Activated naive CD8-positive, alpha-beta T cell treated with anti-CD3 and anti-CD28 coated beads for 36 hours (primary cell): ENCODE measurements at places on chromosomes 5 and 9. TPM values are rescaled to one million over a fixed set of nuclear protein-coding genes. Genes with fewer than 3 reads are reported as not detected.

The POU5F2 gene
- 0.22 TPM for total RNA-seq

DNA sequence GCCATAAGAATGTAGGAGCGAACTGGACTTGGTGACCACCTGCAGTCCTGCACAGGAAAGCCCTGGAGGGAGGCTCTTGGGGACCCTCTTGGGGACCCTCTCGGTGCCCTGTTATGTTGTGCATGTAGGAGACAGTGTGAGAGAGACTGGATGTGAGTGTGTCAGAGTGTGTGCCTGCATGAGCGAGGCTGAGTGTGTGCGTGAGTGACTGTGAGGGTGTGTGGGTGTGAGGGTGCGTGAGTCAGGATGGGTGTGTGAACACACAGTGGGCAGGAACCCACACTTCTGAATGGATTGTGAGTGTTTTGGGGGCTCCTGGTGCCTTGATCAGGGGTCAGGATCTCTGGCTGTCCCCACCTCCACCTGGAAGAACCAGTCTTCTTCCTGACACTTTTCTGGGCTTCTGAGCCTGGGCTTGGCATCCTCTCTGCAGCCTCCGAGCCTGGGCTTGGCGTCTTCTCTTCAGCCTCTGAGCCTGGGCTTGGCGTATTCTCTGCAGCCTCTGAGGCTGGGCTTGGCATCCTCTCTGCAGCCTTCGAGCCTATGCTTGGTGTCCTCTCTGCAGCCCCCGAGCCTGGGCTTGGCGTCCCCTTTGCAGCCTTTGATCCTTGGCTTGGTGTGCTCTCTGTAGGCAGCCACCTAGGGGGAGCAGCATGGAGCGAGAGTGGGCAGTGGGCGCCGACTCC lies 25.6 kb upstream of the ANKRD33B start:
- DNase-seq, result no peak

DNA sequence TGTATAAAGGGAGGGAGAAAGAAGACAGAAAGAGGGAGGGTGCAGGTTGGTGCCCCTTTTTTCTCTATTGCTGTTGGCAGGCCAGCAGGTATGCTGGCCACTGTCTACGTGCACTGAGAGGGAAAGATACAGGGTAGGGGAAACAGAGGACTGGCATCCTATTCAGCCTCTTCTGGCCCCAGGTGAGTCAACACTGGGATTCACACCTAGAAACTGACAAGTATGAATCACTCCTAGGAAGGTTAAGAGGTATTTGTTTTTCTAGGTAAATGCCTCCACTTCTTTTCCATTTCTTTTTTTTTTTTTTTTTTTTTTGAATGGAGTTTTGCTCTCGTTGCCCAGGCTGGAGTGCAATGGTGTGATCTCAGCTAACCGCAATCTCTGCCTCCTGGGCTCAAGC lies 2.8 kb upstream of the UBAP1 start:
- DNase-seq, result no peak

The GADD45G gene
- 1.8 TPM for total RNA-seq

- DNase-seq, result no peak
Measured at GRCh38 chr9:113879318-113879717, 3.2 kb downstream of the ZNF618 start.
